NCI-H1048 (cell line): ENCODE measurements at places on chromosomes 16 and 17.

DNA sequence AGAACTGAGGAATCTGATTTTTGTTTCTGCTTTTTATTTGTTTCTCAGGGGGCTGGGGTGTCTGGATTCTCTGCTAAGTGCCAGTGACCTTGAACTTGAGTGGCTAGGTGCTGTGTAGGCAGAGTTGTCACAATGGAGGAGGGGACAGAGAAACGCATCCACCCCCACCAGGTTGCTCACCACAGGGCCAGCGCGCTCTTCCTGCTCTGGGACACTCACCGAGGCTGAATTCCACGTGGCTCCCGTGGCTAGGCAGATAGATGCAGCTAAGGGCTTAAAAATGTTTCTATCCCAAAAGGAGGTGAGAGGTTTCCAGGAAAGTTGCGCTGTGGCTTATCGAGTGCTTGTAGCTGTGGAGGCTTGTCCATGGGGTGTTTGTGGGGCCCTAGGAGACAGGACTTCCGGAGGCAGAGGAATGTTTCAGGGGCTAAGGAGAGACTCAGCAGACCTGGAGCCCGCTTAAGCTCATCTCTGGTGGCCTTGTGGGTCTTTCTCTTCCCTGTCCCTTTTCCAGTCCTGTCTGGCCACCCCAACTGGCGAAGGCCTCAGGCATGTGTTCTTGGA lies 36.8 kb downstream of the ADCY7 start:
- no peak for DNase-seq

GRCh38 chr16:20676268-20676825 lies 21.1 kb downstream of the ACSM1 start:
- no peak for DNase-seq

DNA sequence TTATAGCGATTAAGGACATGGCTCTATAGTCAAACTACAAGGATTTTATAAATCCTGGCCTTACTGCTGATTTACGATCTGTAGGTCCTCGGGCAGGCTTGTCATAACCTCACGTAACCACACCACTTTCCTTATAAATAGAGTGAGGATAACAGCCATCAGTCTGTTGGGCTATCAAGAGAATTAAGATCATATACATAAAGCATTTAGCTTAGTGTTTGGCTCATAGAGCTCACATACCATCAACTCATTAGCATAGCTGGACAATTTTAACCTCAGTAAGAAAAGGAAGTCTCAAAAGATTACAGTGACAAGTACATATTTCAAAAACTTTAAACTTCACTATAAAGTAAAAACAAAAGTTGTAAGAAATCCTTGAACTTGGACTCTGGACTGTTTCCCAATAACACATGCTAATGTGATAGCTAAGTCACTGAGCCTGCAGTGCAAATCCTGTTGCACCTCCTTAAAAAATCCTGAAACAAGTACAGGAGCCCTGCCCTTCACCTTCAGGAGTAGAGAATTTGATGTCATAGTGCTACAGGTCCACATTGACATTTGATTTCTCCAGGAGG lies 20.8 kb upstream of the CLEC3A start:
- no peak for DNase-seq

- no peak for DNase-seq
Observed at GRCh38 chr17:79897243-79898063, 58.2 kb upstream of the CBX4 start.

- no peak for DNase-seq
Observed at GRCh38 chr17:69059458-69060175, 1.1 kb downstream of the ABCA9 start.

DNA sequence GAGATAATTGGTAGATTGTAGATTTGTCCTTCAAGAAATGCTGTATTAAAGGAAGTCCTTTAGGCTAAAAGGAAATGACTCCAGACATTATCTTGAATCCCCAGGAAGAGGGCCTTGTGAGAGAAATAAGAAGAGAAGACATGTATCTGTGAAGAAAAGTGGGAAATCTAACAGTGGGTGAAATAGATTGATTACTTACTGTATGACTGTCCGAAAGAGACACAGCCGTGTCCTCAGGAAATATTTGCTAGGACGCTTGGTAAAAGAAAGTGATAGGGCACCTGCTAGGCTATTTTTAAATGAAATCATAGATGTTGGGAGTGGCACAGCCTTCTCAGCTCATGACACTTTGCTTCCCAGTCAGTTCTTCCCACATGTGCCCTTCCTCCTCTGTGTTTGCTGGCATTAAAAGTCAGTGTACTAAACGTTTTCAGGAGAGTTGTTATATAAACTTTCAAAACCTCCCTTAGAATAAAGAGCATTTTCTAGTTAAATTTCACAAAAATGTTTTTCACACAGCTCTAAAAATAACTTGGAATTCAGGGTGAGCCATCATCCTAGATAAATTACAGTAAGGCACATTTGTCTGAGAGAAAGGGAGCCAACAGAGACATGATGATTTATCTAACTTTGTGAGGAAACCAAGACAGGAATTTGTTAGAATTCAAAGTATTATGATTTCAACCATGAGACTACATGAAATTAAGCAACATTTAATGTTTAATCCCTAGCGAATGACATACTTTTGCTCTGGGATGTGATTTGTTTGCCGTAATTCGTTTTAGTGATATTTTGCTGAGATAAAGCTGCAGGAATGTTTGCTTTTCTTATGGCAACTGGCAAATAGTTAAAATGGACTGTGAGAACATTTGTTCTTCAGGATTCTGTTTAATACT lies 35.0 kb downstream of the DHRS7B start:
- DNase-seq: no peak

DNA sequence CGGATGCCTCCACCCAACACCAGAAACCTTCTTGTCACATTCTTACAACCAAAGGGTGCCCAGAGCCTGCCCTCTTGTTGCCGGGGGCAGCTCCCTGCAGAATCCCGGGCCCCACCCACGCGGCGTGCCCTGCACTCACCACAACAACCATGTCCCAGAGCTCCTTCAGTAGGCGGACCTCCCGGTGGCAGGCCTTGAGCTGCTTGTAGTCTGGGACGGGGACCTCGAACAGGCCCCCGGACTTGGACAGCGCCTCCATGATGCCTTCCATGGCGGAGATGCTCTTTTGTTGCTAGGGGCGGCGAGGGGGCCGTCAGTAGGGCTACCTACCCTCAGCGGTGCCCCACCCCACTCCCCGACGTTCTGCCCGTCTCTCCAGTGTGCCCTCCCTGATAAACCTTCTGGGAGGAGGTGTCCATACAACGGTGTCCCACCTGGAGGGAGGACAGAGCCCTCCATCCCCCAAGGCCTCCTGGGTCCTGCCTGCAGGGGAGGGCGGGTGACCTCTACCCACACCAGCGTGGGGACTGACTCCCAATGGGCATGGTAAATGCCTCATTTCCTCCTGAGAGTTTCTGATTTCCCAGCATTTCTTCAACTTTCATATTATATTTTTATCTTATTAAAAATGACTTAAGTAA lies 52.2 kb downstream of the DNAH17 start:
- no peak for DNase-seq

DNA sequence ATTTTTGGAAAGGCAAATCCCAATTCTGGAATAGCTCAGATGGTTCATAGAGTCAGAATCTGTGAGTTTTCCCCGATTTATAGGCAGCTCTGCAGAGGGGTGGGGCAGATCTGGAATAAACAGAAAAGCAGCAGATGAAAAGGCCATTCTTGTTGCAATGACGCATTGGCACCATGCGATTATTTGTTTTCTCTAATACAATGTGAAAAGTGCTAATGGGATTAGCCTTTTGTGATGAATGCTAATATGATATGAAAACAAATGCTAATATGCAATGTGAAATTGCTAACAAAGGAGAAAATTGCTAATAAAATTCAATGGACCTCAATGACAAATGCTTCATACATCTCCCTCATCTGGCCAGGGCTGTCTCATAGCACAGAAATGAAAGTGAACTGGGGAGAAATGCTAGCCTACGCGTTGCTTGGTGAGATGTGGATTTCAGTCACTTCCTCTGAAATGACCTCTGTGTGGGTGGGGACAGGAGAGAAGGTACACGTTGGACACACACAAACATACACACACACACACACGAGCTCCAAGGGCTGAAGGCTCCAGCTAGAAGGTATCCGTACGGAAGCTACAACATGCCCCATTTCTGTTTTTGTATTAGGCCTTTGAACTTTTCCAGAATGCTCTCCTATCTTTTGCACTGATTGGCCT lies 394.5 kb downstream of the XYLT1 start:
- no peak for DNase-seq

DNA sequence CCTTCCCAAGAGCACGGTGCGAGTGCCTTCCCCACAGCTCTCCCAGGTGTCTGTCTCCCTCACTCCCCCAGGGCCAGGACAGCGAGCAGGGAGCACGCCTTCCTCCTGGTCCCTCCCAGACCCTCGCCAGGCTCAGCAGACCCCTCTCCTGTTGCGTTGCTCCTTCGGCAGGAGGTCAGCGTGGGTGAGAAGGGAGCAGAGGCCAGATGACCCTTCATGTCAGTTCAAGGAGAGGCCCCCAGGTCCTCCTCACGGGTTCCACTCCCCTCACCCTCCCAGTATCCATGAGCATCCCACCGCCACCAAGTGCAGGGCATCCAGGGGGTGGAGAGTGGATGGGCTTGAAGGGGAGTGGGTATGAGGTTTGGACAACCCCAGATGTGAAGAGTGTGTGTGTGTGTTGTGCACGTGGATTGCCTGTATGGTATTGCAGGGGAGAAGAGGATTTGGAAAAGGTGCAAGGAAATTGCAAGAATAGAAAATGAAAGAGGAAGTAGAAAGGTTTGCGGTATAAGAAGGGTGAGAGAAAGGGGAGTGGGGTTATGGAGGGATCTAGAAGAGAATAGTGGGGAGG lies 17.7 kb downstream of the SGCA start:
- no peak for DNase-seq

- DNase-seq: no peak
Observed at GRCh38 chr17:10226930-10227695, 28.7 kb upstream of the GAS7 start.

- DNase-seq: no peak
Observed at GRCh38 chr17:57463103-57463885, 207.0 kb downstream of the MSI2 start.

- no peak for DNase-seq
Observed at GRCh38 chr17:40022497-40022896, 7.3 kb downstream of the CSF3 start.

- peak; percentile 35 for DNase-seq
Observed at GRCh38 chr17:80441133-80441578, 26.2 kb downstream of the ENDOV start.

GRCh38 chr16:50273888-50274325 lies 7.6 kb downstream of the ADCY7 start:
- no peak for DNase-seq

DNA sequence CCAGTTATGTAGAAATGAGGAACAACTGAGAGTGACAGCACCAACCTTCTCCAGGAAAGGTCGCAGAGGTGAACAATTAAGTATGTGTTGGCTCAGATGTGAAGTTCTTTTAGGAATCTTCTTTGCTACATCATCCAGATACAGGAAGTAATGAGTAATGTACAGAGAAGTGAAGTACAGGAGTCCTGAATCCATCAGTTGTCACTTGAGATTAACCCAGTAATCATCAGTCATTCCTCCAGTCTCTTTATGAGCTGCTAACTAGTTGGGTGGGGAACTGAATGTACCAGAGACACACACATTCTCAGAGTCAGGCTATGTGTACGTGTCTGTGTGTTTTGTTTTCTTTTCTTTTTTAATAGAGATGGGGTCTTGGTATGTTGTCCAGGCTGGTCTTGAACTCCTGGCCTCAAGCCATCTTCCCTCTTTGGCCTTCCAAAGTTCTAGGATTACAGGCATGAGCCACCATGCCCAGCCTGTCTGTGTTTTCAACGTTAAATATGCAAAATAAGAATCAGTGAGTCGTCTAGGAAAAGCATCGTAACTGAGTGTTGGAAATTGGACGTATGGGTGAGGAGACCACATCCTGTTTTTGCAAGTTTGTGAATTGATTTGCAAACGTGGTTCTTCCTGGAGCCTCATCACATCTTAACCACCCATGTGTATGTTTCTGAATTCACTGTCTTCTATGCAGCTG lies 19.9 kb downstream of the ZNF200 start:
- no peak for DNase-seq

- DNase-seq: no peak
Observed at GRCh38 chr16:57289391-57290257, 5.2 kb upstream of the PLLP start.

DNA sequence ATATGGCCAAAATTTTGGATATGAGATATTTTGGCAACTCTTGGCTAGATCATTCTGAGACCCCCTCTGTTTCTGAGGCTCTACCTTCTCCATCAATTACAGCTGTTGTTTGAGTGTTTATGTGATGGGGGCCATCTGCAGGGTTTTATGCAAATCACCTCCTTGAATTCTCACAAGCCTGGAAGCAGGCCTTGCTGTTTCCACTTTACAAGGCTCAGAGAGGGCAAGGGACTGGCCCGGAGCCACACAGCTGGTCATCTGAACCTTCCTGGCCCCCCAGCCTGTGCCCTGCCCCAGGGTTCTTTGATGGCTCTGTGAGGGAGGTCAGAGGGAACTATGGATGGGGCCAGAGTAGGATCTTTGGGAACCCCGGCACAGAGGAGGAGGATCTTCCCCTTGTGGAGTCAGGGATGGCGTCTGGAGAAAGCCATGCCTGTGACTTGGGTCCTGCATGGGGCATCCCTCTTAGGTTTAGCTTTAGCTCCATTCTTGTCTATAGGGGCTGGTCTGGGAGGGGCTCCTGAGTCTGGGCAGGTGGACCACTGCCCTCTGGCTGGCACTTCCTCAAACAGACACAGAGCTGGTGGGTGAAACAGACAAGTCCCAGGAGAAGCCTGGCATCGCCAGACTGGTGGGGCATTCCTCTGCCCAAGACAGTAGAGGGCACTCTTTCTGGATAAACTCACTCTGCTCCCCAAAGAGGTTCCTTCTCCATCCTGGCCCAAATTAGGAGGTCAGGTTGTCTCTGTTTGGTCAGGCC lies 26.2 kb downstream of the IL21R start:
- DNase-seq: no peak

GRCh38 chr17:44900894-44901293 lies 1.6 kb upstream of the EFTUD2 start:
- DNase-seq: no peak

GRCh38 chr17:79761894-79762589 lies 15.9 kb upstream of the CBX2 start:
- DNase-seq: no peak

- DNase-seq: no peak
Observed at GRCh38 chr16:68324780-68325357, 14.1 kb downstream of the PRMT7 start.

DNA sequence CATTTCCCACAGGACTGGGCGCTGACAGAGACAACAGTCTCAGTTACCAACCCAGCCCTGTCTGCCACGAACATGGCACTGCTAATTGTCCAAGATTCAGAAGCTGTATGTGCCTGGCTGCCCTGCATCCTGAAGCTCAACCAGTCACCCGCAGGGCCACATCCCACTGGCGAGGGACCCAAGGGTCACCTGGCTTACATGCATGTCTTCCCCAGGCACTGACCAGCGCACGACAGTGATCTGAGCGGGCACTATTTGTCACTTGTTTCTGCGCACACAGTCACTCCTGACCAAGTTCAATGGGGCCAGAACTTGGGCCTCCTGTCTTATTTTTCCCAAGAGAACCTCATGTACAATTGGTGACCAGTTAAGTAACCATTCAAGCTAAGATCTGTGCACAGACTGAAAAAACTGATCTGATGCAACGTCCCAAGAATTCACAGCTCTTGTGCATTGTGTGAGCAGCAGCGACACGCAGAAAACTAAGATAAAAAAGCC lies 13.1 kb downstream of the USP7 start:
- DNase-seq: no peak

- DNase-seq: no peak
Observed at GRCh38 chr17:2621241-2621640, 27.8 kb downstream of the PAFAH1B1 start.

GRCh38 chr16:76484020-76484419 lies 206.8 kb downstream of the CNTNAP4 start:
- no peak for DNase-seq

- DNase-seq: no peak
Observed at GRCh38 chr16:54633943-54634362, 296.7 kb upstream of the IRX5 start.
